Ascending aorta (tissue), 2 donors: ENCODE measurements at places on chromosomes 6 and 20.

DNA sequence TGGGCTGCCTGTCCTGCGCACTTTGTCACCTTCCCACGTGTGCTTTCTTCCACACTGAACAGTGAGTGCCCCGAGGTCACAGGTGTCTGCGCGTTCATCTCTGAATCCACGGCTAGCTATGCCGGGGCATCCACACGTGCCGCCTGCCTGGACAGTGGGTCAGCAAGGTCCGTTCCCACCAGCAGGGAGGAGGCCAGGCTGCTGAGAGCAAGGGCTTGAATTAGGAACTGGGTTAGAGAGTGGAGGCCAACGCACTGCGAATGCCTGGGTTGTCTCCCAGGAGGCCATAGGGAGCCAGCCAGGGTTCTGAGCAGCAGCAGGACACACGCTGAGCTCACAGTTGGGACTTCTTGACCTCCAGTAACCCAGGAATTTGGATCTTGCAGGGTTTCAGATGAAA lies 248.1 kb downstream of the TAF4 start:
- DNase-seq = no peak

GRCh38 chr6:135145063-135145800 lies 35.9 kb upstream of the MYB start:
- no peak for DNase-seq

- no peak for DNase-seq
Observed at GRCh38 chr6:84460491-84460890, 233.0 kb upstream of the CEP162 start.

- DNase-seq = no peak
Observed at GRCh38 chr6:125224231-125224861, 70.8 kb downstream of the TPD52L1 start.

DNA sequence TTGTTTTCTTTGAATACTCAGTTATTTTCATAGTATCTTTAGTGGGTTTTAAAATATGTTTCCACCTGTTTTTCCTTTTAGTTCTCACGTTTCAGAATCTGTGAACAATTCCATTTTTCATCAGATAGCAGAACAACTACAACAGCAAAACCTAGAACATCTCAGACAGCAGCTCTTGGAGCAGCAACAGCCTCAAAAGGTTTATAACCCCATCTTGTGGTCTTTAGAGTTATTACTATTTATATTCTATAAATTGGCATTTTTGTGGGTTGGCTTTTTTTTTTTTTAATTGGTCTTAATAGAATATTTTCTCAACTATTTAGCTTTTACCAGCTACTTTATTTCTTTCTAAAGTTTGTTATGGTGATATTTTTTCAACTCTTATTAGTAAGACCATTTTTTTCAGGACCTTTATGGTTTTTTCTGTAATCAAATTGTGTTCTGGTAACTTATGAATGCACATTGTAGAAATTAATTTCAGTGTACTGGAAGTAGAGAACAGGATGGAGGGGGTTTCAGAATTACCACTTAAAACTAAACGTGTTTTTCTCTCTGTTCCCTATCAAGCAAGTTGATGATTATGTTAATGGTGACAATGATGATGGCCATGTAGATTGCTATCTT lies 72.2 kb downstream of the SCAF8 start:
- DNase-seq = no peak
